ENCODE measurements at places on chromosomes 13 and 19.

- DNase-seq: no peak
These were observed 617 bp downstream of the SKA3 start for GRCh38 chr13:21175656-21176214.

- DNase-seq: no peak
These were observed 146.8 kb downstream of the KCNRG start for GRCh38 chr13:50162001-50162400.

DNA sequence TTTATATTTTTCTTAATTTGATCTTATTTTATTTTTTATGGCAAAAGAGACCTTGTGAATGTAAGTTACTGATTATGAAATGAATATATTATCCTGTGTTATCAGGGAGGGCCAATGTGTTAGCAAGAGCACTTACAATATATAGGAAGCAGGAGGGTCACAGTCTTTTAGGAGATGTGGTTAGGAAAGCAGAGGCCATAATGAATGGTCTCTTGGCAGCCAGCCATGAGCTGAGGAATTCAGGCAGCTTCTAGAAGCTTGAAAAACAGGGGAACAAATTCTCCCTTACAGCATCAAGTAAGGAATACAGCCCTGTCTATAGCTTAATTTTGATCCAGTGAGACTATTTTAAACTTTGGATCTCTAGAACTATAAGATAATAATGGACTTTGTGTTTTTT is 2374.6 kb downstream of the PCDH9 start:
- DNase-seq: no peak

- no peak for DNase-seq
These were observed 8.2 kb upstream of the SUCLA2 start for GRCh38 chr13:48009284-48009683.

DNA sequence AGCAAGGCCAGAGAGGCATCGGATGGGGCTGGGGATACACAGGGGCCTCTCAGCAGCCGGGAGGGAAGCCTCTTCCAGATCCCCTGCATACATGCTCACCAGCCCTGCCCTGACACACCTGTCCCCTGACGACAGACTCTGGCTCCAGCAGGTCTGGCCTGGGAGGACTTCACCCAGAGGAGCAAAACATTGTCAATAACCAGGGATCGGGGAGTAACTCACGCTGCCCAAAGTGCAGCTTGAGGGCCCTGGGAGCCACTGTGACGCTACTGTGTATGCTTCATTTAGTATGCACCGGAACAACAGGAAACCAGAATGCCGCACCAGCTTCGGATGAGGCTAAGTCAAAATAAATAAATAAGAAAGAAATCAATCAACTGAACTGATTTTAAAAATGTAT is 12.4 kb upstream of the CD22 start:
- no peak for DNase-seq

- no peak for DNase-seq
These were observed 8.4 kb upstream of the ZNF554 start for GRCh38 chr19:2811221-2811722.

GRCh38 chr19:48795685-48796070 is 15.2 kb downstream of the BCAT2 start:
- DNase-seq: no peak

DNA sequence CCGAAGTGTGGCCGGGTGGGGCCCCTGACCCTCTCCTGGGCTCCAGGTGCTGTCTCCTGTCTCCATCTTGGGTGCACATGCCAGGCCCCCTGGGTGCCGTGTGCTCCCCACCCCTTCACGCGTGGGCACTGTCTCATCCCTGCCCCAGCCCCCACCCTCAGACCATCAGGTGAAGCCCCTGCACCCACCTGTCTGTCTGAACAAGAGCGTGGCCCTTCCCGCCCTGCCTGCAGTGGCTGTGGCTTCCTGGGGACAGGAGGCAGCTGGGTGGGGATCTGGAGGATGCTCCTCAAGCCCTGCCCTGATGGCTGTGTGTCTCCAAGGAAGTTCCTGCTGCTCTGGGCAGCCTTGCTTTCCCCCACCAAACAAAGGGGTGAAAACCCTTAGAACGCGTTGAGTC is 2.2 kb downstream of the PRR22 start:
- DNase-seq: no peak

GRCh38 chr13:94784066-94784465 is 71.7 kb upstream of the SOX21 start:
- DNase-seq: no peak

- DNase-seq: no peak
These were observed 5.1 kb downstream of the POU4F1 start for GRCh38 chr13:78598116-78598781.

DNA sequence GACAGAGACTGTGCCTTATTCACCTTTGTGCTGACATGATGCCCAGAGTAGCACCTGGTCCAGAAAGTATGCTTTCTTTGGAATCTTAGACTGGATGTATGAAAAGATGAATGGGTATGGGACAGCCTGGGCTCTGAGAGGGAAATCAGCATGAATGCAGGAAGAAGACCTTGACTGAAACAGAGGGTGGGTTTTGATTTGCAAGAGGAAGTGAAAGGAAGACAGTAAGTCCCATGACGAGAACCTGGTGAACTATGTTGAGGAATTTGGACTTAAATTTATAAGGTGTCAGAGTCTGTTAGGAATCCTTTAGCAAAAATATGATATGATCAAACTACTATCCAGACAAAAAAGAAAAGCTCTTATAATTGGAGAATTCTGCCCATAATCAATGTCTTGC is 301.9 kb downstream of the SPRY2 start:
- no peak for DNase-seq

DNA sequence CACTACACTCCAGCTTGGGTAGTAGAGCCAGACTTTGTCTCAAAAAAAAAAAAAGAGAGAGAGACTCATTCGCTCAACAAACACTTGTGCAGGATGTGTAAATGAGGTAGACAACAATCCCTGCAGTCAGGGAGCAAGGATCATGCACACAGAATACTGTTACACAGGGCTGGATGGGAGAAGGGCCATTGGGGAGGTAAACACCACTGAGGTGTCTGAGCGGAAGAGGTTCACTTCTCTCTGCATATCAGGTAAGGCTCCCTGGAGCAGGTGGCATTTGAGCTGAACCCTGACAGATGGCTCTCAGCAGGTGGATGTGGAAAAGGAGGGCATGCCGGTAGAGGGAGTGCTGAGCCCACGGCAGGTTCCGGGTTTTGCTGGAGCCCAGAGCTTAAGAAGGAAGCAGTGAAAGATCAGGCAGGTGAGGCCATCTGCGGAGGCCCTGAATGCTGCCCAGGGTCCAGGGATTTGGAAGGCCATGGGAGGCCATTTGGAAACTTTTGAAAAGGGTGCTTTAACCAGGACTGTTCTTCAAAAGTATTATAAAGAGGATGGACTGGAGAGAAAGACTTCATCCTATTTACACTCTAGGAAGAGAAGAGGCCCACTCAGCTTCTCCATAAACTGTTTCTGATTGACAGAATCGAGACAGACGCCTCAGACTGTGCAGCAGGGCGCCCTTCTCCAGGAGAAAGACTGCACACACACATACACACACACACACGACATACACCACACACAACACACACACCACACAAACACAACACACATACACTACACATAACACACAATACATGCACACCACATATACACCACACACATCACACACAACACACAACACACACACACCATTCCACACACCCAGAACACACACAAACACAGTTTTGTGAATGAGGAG is 199.4 kb downstream of the USP12 start:
- DNase-seq: peak; percentile 39

DNA sequence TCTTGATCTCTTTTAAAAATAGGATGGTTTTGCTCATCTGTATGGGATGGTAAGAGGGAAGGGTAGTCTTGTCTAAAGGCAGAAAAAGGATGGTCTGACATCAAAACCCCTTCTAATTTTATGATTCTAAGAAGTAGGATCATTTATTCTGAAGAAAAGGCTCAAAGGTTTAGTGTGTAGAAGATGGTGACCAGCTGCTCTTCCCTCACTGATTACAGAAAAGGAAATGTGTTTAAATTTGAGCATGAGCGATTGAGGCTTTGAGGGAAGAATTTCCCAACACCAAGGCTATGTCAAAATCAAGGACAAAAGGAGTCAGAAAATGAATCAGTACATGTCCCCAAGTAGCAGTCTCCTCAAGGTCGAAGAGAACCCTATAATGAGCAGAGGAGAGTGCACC is 909.8 kb downstream of the EFNB2 start:
- no peak for DNase-seq

- peak; percentile 63 for DNase-seq
These were observed 460.0 kb downstream of the FOXO1 start for GRCh38 chr13:40206241-40207000.

- DNase-seq: no peak
These were observed 1244.2 kb downstream of the DIAPH3 start for GRCh38 chr13:58919551-58919950.

DNA sequence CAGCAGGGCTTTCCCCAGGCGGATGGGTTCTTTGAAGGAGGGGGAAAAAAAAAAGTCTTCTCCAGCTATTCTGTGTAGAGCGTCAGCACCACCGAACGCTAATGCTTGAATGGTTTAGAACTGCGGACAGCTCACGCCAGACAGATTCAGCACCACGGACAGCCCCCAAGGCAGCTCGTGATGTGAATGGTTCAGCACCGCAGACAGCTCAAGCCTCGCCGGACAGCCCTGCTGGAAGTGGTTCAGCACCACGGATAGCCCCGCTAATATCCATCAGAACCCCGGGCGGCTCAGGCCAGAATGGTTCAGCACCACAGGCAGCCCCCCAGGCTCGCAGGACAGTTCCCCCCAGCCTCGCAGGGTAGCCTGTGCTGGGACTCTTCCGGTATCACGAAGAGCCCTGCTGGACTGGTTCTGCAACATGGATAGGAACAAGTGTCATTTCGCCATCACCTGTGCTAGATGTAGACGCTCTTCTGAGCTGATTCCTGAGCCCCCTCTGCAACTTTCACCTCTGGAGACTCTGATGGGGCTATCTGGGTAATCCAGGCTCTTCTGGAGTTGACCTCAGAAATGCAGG is 4.9 kb upstream of the SMIM17 start:
- peak; percentile 57 for DNase-seq

- DNase-seq: no peak
These were observed 130.8 kb downstream of the KDM4B start for GRCh38 chr19:5099701-5100221.

DNA sequence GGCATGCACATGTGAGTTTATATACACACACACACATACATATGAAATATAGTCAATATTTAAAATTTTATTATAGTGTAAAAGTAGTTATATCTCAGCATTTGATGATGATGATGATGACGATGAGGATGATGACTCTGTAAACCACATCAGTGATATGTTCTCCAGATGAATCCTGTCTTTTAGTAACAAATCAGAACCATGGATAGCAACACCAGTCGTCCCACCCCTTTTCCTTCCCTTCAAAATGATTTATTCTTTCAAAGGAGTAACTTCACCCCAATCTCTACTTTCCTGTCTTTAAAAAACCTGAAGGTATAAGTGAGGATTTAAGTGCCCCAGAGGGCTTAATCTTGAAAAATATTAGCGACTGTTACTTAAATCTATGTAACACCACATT is 74.1 kb downstream of the DCLK1 start:
- no peak for DNase-seq

GRCh38 chr13:75705395-75705794 is 69.3 kb downstream of the LMO7 start:
- DNase-seq: no peak

GRCh38 chr13:112056284-112056727 is 10.6 kb upstream of the SOX1 start:
- no peak for DNase-seq

- DNase-seq: no peak
These were observed 244.7 kb downstream of the DCLK1 start for GRCh38 chr13:35886332-35887114.

DNA sequence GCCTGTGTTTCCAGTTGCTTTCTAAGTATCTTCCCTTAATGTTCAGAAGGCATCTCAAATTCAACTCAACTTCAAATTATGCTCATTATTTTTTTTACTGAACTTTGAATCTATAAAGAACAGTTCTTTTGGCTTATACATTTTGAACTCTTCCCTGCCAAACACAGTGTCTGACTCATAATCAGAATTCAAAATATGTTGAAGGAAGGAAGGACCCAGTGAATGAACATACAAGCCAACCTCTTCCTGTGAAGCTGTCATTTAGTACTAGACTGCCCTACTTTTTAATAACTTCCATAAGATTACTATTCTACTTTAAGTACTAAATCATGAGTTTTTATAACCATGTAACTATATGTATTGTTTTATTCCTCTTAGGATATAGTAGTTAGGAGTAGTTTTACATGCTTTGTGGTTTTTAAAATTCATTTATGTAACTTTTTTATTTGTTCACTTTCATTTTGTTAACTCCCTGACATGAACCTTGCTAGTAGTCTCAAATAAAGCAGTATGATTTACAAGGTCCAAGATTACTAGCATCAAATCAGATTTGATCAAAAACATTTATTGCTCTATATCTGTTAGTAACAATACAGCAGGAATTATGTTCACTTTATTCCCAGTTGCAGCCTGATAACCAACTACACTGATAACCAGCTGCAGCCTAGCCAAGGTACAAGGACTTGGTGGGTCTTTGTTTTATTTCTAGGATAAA is 6.4 kb downstream of the NUDT15 start:
- no peak for DNase-seq

DNA sequence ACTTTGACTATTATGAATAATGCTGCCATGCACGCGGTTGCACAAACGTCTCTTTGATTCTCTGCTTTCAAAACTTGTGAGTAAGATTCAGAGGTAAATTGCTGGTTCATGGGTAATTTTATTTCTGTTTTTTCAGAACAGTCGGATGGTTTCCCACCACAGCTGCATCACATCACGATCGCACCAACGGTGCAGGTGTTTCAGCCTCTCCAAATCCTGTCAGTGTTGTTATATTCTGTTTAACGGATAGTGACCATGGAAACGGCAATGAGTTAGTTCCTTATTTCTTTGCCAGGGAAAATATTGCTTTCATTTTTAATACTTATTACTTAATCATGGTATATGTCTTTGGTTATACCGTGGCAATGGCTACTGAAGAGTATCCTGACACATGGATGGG is 19.1 kb upstream of the ZNF835 start:
- DNase-seq: no peak

- no peak for DNase-seq
These were observed 235.5 kb downstream of the GPC6 start for GRCh38 chr13:93462151-93462550.

- no peak for DNase-seq
These were observed 50.0 kb downstream of the STARD13 start for GRCh38 chr13:33235564-33235963.

DNA sequence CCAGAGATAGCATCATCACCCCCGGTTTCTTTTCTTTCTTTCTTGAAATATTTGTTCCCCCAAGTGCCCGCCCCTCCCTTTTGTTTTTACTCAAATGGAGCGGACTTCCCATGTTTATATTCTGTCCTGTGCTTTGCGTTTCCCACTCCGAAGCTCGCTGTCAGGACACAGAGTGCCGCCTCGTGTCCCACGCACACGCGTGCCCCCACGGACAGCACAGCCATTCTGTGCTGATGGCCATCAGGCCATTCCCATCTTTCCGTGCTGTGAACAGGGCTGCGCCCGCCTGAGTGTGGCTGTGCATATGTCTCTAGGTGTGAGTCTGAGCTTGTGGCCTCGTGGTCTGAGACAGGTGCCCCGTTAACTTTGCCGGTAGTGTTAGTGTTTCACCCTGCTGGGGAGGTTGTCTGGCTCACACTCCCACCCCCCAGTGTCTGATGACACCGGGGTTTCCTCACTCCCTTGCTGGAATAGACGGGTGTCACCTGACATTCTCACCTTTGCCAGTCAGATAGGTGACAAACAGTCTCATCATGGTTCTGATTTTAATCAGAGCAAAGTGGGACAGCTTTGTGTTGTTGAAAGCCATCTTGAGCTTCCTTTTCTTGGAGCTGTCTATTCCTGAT is 6.9 kb downstream of the PAK4 start:
- DNase-seq: no peak
